Parietal lobe (tissue), 2 donors: ENCODE measurements at places on chromosomes 7 and 10. TPM values are rescaled to one million over a fixed set of nuclear protein-coding genes. Genes with fewer than 3 reads are reported as not detected.

Gene UPK3B
- 0.63 TPM for total RNA-seq

Gene OPN1SW
- not detected for total RNA-seq

Gene ABCB8
- 67.6 TPM for total RNA-seq

Gene ITPRID1
- total RNA-seq: 5.3 TPM

Gene FZD8
- 17.5 TPM for total RNA-seq

Gene BMPR1A
- total RNA-seq: 50.1 TPM

Gene PNLIPRP1
- total RNA-seq: not detected

Gene NUP42
- 72.9 TPM for total RNA-seq

Gene LEP
- total RNA-seq: not detected

Gene ATAD1
- total RNA-seq: 58.2 TPM

Gene AKR1C8
- total RNA-seq: not detected

Gene AMZ1
- 2.5 TPM for total RNA-seq

Gene HOXA10
- not detected for total RNA-seq

Gene MUC12
- total RNA-seq: not detected

Gene UNC5B
- total RNA-seq: 5.3 TPM

Gene GPNMB
- 2.2 TPM for total RNA-seq

Gene TRIM24
- 56.3 TPM for total RNA-seq

Gene PON3
- 1.3 TPM for total RNA-seq

Gene CUZD1
- total RNA-seq: 2.8 TPM

Gene BEND7
- 14.4 TPM for total RNA-seq

Gene TCF7L2
- 4.4 TPM for total RNA-seq

Gene EFCAB10
- total RNA-seq: 2.2 TPM

Gene BMPER
- 8.1 TPM for total RNA-seq

Gene TDRD1
- under 0.01 TPM for total RNA-seq

Gene NRG3
- 41.6 TPM for total RNA-seq

Gene UNCX
- not detected for total RNA-seq

Gene PRF1
- total RNA-seq: not detected

Gene CELF2
- 305 TPM for total RNA-seq

Gene PNLIPRP3
- total RNA-seq: not detected

Gene PSD
- 124 TPM for total RNA-seq

Gene NET1
- 17.8 TPM for total RNA-seq

Gene CYP2C18
- total RNA-seq: not detected

Gene GNGT1
- not detected for total RNA-seq

Gene WNT8B
- 0.31 TPM for total RNA-seq

Gene AGR3
- not detected for total RNA-seq

Gene ACSL5
- 1.3 TPM for total RNA-seq

Gene MUC3A
- 0.63 TPM for total RNA-seq

Gene SCART1
- 2.8 TPM for total RNA-seq

Gene TMED4
- 95.2 TPM for total RNA-seq

Gene OLAH
- total RNA-seq: not detected

Gene C10orf90
- 0.31 TPM for total RNA-seq

Gene NEBL
- total RNA-seq: 72.6 TPM

Gene PRSS2
- not detected for total RNA-seq

Gene PDE1C
- 39.1 TPM for total RNA-seq

Gene CDNF
- total RNA-seq: not detected

Gene MLXIPL
- under 0.01 TPM for total RNA-seq

Gene DPY19L1
- total RNA-seq: 52.6 TPM

Gene EBF3
- 0.31 TPM for total RNA-seq

Gene CLDN4
- 0.63 TPM for total RNA-seq

Gene ADAMTS14
- total RNA-seq: 0.31 TPM

Gene DRGX
- not detected for total RNA-seq
